ENCODE measurements at places on chromosomes 3 and 15.

DNA sequence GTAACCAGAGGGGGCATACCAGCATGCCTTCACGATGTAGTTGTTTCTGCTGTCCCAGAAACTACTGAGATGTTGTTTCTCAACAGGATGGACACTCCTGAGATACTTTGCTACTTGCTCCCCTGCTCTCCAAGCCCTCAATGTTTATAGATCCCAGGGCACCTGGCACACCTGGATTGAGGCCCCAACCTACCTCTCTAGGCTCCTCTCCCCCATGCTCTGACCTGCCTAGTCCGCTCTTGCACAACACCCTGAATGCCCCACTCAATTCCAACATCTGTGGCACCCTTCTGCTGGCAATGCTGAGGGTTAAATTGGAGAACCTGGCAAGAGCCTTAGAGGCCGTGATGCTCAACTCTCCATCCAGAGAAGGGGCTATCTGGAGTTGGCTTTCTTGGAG is 42.5 kb upstream of the ANKRD34C start:
- DNase-seq = no peak

- no peak for DNase-seq
These were observed 173.8 kb upstream of the THBS1 start for GRCh38 chr15:39407116-39407515.

DNA sequence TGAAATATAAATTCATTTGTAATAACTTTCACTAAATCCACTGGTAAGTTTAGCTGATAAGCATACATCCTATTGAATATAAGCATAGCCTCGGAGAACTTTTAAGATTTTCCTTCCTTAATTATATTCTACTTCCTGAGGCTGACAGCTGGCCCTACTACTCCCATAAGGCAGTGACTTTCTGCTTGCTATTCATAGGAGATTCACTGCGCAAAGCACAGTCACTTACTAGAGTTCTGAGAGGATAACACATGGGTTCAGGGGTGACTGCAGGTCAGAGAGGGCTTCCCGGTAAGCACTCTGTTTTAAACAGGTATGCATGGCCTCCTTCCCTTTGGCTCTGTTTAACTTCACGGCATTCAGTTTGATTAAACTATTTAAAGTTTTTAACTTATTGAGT is 75.8 kb downstream of the FAIM start:
- DNase-seq = no peak

DNA sequence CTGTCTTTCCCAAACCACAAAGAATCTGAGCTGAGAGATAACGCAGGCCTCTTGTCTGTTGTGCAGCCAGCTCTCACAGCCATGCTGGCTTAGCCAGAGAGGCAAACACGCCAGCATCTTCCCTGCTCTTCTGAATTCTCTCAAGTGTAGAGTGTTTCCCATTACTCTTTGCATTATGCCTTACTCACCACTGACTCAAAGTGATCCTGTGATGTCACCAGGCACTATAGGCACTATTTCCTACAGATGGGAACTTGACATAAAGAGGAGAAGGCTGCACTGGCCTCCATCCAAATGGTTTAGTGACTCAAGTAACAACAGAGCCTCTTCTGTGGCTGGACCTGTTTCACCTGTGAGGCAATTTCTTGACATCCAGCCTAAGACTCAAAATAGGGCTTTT is 44.4 kb downstream of the PDZRN3 start:
- no peak for DNase-seq

DNA sequence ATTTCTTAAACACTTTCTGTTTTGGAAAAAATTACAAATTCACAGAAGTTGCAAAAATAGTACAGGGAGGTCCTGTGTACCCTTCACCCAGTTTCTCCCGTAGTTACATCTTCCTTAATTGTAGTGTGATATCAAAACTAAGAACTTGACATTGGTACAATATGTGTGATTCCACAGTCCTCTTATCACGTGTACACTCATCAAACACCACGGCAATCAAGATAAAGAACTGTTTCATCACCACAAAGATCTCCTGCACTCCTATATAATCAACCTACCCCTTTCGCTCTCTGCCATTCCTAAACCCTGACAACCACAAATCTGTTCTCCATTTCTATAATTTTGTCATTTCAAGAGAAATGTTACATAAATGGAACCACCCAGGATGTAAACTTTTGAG is 31.4 kb downstream of the POMGNT2 start:
- no peak for DNase-seq

GRCh38 chr15:80597076-80597475 is 98.0 kb upstream of the ABHD17C start:
- DNase-seq = no peak

- DNase-seq = no peak
These were observed 555 bp downstream of the ATP11B start for GRCh38 chr3:182793663-182794454.

GRCh38 chr3:170301405-170301804 is 56.1 kb upstream of the SKIL start:
- DNase-seq = no peak

DNA sequence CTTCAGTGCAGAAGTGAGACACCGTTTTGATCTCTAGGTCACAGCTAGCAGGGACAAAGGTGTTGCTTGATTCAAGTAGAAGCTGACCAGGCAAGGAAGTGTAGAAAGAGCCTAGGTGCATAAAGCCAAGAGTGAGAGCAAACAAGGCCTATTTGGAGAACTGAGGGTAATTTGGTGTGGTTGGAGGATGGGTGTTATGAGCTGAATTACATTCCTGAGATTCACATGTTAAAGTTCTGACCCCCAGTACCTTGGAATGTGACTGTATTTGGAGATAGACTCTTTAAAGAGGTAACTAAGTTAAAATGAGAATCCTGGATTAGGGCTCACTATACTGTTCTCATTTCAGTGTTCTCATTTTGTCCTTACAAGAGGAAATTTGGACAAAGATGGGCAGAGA is 191.3 kb downstream of the ZMAT3 start:
- DNase-seq = no peak

- no peak for DNase-seq
These were observed 81.3 kb upstream of the NAALADL2 start for GRCh38 chr3:174777813-174778212.

- DNase-seq = no peak
These were observed 158.6 kb downstream of the UACA start for GRCh38 chr15:70604666-70605315.

DNA sequence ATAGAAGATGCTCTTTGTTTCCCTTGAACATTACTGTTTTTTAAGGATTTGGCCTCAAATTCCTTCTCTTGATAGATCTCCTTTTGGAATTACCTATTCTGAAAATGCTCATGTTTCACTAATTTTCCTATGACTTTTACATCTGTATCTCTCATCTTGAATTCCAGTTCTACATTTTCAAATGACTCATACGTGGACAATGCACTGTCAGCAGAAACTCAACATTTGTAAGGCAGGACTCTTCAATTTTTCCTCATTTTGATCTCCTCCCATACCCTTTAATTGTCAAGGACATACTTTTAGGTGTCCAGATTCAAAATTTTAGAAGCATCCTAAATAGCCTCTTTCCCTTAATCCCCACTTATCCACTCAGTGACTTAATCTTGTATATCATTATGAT is 341.0 kb upstream of the RASGRP1 start:
- no peak for DNase-seq

DNA sequence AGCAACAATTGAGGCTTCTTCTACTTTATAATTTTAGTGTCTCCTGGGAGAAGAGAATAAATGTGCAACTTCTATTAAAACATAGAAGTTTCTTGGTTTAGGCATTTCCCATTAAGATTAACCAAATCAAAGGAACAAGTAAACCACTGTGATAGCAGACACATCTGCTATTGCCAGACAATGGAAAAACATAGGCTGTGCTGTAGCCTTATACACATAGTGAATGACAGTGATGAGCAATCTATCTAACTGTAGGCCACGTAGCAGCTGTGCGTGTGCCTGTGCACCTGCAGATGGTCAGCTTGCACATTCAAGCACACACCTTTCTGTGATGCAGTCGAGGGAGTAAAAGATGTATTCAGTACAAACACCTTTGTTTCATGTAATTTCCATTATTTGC is 32.7 kb downstream of the GNB4 start:
- DNase-seq = no peak

GRCh38 chr15:53693729-53694475 is 65.6 kb downstream of the WDR72 start:
- no peak for DNase-seq

DNA sequence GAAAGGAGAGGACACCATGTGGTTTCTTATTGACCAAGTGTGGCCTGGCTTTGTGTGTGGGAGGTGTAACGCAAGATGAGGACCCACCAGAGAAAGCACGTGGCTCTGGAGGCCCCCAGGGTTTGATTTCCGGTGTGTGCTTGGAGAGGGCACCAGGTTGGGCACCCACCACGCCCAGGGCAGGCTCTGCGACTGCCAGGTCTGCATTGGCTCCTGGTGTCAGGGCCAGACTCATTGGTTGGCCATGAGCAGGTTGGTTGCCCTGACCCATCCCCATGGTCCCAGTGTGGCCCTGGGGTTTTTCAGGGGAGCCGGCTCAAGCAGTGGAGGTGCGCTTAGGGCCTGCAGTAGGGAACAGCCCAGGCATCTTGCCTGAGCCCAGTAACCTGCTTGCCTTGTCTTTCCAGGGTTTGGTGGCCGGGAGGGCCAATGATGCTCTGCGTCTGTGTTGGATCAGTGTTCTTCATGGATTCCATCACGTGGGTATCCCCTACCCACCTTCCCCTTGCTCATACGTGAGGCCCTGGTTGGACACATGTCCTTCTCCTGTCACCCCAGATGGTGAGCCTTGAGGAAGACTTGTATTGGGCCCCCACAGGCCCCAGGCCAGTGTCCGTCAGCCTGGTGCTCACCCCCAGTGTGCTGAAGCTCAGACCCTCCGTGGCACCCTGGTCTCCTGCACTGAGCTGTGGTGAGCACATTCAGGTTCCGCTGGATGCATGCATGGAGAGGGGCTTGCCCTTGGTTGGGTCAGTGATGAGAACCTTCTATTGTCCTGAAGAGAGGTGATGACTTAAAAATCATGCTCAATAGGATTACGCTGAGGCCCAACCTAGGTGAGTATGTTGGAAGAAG is 193.9 kb downstream of the UBE3A start:
- DNase-seq = no peak

DNA sequence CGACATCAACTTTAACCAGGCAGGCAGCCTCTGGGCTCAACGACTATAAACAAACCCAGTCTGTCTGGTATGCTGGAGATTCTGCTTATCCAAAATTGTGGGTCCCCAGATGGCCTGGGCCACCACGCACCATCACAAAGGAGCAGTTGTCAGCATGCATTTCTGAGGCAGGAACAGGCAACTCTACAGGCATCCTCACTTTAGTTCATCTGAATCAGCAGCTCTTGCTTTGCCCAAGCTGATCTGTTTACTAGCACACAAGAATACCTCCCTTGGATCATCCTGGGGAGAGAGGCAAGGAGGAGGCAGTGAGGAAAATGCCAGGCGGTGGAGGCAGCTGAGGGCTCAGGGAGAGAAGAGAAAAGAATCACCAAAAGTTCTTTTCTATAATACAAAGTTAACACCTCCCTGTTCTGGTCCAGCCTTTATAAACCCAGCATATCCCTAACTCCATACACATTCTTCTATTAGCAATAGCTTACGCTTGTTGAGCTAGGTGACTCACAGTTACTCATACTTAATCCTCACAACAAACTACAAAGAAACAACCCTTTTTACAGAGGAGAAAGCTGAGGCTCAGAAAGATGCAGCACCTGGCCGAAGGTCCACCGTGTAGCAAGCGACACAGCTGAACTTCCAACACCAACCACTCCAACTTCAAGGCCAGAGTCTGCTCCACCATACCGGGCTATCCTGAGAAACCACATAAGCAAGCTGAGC is 33.6 kb downstream of the ZDHHC3 start:
- no peak for DNase-seq

DNA sequence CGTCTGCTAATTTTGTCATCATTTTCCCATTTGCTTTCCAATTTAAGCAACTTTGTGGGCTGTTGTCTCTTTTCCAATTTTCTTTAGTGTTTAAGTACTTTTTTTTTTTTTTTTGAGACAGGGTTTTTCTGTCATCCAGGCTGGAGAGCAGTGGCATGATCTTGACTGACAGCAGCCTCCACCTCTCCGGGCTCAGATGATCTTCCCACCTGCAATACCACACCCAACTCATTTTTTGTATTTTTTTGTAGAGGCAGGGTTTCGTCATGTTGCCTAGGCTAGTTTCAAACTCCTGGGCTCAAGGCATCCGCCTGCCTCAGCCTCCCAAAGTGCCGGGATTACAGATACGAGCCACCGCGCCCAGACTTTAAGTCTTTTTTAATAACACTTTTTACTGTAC is 26.2 kb upstream of the EIF4A2 start:
- no peak for DNase-seq

DNA sequence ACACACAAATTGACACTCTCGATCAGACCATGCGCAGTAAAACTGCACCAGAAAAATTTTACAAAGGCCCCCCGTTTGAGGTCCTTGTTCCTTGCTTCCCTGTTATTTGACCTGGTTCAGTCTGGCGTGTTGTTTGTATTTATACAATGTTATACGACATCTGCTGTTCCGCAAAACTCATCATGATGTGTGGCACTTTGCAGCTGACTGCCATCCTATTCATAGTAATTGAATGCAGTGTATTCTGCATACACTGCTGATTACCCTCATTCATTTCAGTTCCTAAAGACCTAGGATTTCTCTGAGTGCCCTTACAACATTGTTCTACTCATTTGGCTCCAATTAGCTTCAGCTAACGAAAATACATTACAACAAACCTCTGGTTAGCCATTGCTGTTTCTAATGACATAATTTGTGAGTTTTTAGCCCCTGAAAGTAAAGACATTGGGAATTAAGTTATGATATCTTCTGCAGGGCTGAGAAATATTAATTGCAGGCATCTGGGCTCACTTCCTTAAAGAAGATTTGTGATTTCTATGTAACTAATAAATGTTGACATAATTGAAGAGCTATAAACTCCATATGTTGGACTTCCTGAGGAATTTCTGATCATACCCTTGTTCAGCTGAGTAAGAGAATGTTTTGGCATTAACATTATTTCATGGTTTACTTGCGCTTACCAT is 75.7 kb downstream of the C3orf38 start:
- DNase-seq = peak; percentile 83

DNA sequence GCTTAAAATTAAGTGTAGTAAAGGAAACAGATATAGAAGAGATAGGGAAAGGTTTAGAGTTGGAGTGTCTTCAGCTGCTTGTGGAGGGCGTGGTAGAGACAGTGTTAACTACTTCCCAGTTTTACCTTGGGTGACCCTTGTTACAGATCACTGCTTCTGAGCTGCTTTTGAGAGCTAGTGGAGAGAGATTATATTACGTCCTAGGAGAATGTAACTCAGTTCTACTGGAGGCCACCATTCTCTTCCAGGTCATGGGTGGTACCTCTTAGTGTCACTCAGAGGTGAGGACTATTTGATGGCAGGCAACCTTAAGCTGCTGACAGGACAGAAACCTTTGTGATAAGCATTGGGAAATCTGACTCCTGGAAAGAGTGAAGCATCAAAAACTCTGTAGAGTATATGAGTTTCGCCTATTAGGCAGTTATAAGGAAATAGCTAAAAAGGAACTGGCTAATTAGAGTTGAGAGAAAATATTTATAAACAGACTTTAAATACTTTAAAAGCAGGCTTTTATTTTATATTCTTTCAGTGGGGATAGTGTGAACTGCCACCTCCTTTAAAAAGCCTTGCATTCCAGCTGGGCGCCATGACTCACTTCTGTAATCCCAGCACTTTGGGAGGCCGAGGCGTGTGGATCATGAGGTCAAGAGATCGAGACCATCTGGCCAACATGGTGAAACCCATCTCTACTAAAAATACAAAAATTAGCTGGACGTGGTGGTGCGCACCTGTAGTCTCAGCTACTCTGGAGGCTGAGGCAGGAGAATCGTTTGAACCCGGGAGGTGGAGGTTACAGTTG is 106.5 kb downstream of the ZNF609 start:
- no peak for DNase-seq

GRCh38 chr3:150469931-150470740 is 62.0 kb downstream of the TSC22D2 start:
- DNase-seq = no peak

GRCh38 chr15:85402195-85402881 is 21.9 kb downstream of the AKAP13 start:
- DNase-seq = no peak

All from SK-N-MC (cell line).